Occipital lobe (tissue), 3 donors: ENCODE measurements at places on chromosomes 13 and 19. TPM values are rescaled to one million over a fixed set of nuclear protein-coding genes. Genes with fewer than 3 reads are reported as not detected.

DNA sequence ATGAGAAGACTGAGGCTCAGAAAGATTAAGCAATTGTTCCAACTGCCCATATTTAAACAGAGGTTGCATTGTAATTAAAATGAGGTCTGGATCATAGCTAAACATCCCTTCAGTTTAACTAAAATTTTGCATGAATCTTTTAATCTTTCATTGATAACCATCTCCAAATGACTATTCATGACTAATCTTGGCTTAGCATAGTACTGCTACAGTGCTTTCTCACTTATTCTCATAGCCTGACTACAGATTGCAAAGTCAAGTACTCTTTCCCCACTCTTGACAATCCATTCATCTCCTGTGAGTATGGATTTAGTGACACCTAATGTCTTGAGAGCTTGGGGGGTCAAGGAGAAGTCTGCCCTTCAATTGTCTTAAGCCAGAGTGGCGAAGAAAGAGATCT is 258.4 kb downstream of the RFC3 start:
- DNase-seq, result no peak

The CCDC169 gene
- total RNA-seq, result 2.7 TPM

GRCh38 chr19:41218615-41219507 is at the start of gene AXL:
Gene AXL, plus strand, starts transcription at chr19:41219223. Its CDS starts 170 bp downstream, at chr19:41219393.
- DNase-seq, result no peak

The KLK14 gene
- not detected for total RNA-seq

- DNase-seq, result peak; percentile 27
These were observed 477 bp downstream of the CUL4A start for GRCh38 chr13:113209759-113210421.

GRCh38 chr13:43315522-43315921 is 292.1 kb downstream of the DNAJC15 start:
- no peak for DNase-seq

The PLPPR3 gene
- total RNA-seq, result 99.5 TPM

The CNN1 gene
- not detected for total RNA-seq

GRCh38 chr13:105847527-105848291 is 687.8 kb downstream of the EFNB2 start:
- DNase-seq, result no peak
